ENCODE measurements at places on chromosomes 5 and 9.

GRCh38 chr5:169798438-169798837 is 161.4 kb downstream of the DOCK2 start:
- no peak for DNase-seq

- no peak for DNase-seq
Observed at GRCh38 chr5:3336666-3337065, 259.0 kb upstream of the IRX1 start.

DNA sequence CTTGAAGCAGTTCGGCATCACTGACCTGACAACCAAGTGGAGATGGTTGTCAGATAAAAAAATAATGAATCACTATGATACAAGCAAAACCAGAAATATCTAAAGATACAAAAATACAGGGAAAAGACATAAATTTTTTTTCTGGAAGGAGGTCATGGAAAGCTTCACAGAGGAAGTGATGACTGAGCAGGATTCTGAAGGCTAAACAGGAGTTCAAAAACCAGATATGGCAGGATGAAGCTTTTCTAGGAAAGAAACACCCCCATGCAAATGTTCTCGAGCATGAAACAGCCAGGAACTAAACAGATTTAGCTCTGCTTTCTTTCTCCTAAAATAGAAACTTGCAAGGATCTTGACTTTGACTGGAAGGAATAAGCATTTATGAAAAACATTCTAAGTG is 60.7 kb upstream of the IFNE start:
- no peak for DNase-seq

DNA sequence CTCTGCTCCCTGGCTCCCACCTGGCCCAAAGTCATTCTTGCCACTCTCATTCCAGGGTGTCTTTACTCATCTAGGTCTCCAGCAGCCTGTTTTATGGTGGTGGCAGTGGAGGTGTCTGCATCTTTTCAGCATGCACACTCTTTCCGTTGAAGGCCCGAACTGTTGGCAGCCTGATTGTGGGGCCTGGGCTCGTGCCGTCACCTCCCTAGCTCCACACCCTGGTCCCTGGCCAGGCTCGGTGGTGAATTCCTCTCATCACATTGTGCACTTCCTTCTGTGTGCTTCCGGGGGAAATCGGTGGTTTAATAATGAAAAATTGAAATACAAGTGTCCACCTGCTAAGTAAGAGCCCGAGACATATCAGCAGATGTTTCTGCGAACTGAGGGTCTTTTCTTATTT is 214.3 kb downstream of the TRIO start:
- DNase-seq = no peak

DNA sequence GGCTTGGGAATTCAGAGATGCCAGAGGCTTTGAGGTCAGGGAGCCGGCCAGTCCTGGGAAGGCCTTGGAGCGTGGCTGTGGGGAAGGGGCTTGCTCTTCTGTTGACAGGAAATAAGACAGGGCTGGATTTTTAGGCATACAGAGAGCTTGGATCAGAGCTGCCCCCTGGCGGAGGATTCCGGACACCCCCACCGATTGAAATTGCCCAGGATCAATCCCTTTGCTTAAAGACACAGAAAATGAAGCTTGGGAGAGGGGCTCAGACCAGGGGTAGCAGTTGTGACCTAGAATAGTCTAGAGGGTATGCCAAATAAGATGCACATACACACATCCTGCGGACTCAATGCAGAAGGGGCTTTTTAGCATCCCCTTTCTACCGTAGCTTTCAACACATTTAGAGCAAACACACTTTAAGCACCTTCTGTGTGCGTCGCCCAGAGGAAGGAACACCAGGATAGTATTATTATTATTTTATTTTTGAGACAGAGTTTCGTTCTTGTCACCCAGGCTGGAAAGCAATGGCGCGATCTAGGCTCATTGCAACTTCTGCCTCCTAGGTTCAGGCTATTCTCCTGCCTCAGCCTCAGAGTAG is 1.7 kb upstream of the NTMT1 start:
- DNase-seq = peak; percentile 62

- DNase-seq = no peak
Observed at GRCh38 chr9:109162677-109163076, 4.4 kb downstream of the FRRS1L start.

DNA sequence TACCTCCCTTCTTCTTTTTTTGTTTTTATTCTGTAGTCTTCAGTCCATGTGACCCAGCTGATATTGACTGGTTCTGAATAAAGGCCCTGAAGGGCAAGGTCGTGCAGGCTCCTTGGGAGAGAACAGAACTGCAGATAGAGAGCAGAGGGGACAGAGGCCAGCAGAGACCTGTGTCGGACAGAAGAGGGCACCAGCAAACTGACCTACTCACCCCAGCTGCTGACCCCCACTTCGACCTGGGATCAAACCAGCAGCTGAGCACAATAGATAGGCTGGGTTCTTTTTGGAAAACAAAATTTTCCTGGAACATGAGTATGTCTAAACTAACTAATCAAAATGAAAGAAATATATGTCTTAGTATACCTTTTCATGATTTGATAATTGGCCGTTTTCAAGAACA is 695.1 kb downstream of the NR2F1-AS1 start:
- DNase-seq = no peak

- no peak for DNase-seq
Observed at GRCh38 chr9:133771486-133772482, 33.6 kb upstream of the SARDH start.

GRCh38 chr9:2857564-2858198 is 13.8 kb upstream of the PUM3 start:
- DNase-seq = peak; percentile 54

- DNase-seq = no peak
Observed at GRCh38 chr9:137301081-137301947, 757 bp downstream of the NRARP start.

GRCh38 chr9:121088576-121088975 is 13.8 kb downstream of the CNTRL start:
- no peak for DNase-seq
